ENCODE measurements at places on chromosomes 5 and 9.

GRCh38 chr5:138543730-138544104 lies 681 bp upstream of the ETF1 start:
- no peak for DNase-seq

DNA sequence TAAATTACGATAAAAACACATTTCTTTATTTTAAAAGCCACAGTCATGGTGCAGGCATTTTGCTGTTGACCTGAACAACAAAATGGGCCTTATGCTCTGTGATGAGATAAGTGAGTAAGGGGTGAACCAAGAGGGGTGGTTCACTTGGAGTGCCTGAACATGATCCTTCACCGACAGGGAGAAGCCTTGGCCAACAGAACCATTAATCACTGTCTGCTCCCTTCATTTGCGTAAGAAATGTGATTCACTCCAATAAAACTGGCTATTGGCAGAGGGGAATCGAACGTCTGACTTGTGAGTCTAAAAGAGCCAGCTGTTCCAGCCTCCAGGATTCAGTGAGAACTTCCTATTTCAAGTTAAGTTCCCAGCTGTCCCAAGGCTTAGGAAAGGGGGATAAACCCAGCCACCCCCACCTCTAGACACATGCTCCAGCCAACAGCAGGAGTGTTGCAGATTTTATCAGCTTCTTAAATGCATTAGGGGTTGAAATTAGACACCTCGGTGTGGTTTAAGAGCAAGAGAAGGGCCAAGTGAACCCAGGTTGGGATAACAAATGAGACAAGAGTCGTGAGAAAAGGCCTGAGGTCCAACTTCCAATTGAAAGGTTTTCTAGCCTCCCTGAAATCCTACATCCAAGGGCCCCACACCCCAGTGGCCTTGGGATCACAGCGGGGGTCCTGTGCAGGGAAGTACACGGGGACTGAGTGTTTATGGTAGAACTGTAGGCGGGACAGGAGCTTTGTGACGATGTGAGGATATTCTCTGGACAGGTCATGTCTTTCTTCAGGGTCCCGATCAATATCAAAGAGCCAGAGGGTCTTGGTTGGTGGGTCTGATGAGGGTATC lies 131.4 kb upstream of the LHFPL2 start:
- DNase-seq, result no peak

DNA sequence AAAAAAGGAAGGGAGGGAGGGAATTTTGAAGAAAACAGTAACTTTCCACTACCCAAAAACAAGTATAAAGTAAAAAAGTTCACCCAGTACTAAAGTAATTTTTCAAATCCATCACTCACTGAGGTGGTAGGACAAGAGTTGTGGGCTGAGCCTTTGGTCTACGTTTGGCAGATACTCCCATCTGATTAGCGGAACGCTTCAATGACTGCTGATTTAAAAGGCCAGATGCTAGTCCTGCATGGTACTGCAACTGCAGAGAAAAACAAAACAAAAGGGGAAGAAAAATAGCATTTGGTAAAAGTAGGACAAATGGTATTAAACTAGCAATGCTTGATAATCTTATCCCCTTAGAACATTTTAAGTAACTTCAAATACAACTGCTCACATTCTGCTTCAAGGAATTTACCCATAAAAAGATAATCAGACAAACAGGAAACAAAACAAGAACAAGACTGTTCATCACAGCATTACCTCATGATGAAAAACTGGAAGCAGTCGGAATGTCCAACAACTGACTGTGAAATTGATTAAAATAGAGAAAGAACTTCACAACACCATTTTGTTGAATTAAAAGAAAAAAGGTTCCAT lies 65.4 kb downstream of the MED27 start:
- no peak for DNase-seq

DNA sequence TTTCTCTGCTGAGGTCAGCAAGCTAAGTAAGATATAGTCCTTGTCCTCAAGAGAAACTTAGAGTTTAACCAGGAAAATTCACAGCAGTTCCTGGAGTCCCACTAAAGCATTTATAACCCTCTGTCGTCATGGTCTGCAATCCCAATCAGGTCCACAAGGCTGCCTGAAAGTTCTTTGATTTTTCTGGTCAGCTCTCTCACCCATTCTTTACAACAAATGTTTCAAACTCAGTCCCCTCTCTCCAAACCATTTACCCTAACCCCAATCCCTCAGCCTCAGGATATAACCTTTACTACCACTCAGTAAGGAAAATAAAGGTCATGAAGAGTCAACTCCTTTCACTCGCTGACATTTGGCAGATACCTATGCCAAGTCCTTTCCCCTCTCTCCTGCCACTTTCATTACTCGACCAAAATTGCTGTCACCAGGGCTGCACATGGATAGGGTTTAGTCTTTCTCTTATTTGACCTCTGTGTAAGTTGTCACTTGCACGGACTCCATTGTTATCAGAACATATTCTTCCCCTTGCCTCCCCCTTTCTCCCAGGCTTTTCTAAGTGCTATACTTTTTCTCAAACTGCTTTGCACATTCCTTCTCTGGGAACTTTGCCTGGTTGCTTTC lies 936.6 kb downstream of the NR2F1-AS1 start:
- no peak for DNase-seq

- DNase-seq, result no peak
Observed at GRCh38 chr9:136373300-136374182, at the start of gene CARD9. TSS of gene CARD9 (minus strand) at chr9:136373669. CDS start at chr9:136372078, 1,591 bp downstream.

DNA sequence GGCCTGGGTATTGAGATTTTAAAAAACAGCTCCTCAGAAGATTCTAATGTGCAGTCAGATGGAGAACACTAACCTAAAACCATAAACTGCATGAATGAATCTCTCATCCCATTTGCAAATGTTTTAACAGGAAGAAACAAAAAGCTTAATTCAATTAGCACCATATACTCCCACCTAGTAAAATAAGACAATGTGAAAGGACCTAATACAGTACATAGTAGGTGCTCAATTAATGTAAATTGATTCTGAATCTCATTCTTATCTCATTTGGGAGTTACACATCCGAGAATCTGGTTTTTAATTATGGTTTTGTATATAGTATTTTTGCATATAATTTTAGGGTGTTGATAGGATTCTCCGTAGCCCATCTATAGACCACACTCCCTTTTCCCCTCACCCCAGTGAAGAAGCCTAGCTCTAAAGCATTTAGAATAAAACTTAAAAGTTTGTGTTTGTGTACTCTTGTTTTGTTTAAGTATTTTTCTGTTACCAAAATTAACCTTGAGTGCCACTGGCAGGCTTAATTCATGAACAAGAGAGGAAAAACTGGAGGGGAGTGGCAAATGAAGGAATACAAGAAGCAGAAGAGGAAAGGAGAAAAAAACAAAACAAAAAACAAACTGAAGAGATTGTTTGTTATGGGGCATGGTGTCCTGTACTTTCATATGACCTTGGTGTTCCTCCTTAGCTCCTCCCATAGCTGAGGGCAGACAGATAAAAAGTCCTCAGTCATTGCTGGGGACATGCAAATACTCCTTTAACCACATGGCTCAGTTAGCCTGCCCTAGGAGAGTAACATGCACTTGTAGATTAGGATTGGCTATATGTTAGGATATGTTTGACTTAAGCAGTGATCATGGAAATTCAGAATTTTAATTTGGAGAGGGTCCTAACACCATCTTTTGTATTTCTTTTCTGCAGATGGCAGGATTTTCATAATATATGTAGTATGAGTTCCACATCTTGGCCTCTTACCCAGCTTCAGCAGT lies 1.2 kb downstream of the RNF14 start:
- no peak for DNase-seq

Measured in HS-27A (cell line).